Activated CD4-positive, alpha-beta T cell treated with anti-CD3 and anti-CD28 coated beads, Interleukin-2, amount 50 U/mL, for 16 hours (primary cell): ENCODE measurements at places on chromosomes 3 and 15.

DNA sequence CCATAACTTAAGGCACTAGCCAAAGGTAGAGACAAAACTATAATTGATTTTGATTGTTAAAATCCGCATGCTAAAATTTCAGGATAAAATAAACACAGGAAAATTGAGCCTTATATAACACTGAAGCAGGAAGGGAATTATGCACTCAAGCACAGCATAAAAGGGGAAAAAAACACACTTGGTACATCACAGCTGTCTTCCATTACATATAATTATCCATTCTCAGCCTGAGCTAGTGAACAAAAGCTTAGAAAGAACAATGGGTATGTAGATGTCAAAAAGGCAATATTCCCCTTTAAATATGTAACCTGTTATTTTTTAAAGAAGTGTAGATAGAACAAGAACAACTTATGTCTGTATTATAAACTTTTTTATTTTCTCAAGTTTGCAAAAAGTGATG is 899.2 kb downstream of the ROBO1 start:
- no peak for DNase-seq

DNA sequence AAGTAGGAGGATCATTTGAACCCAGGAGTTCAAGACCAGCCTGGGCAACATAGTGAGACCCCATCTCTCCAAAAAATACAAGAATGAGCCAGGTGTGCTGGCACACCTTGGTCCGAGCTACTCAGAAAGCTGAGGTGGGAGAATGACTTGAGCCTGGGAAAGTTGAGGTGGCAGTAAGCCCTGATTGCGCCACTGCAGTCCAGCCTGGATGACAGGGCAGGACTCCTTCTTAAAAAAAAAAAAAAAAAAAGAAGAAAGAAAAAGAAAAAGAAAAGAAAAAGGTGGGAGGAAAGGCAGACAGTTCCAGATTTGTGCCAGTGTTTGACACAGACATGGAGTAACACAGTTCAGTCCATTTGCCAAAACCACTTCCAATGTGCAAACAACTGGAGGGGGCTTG is 75.7 kb downstream of the ATP10A start:
- no peak for DNase-seq

DNA sequence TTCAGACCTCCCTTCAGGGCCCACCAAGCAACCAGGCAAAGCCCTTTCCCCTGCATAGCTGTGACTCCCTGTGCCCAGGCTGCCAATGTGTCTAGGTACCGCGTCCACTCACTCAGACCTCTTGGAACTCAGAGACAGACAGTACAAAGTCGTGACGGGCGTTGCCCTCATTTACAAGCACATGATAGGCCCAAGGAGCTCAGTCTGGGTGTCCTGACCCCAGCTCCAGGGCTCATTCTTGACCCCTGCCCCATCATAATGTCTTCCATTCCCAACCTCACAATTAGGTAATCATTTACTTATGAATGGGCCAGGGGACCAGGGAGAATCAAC is 56.0 kb downstream of the KLF13 start:
- no peak for DNase-seq

- DNase-seq, result peak; percentile 14
Measured at GRCh38 chr3:32817558-32818228, at the start of gene TRIM71. Gene TRIM71, plus strand, starts transcription at chr3:32817997. Its CDS starts 84 bp downstream, at chr3:32818081.

- DNase-seq, result no peak
Measured at GRCh38 chr3:140250010-140250855, 315.2 kb downstream of the CLSTN2 start.

GRCh38 chr3:158458464-158458863 is 112.5 kb upstream of the MLF1 start:
- no peak for DNase-seq

- peak; percentile 80 for DNase-seq
Measured at GRCh38 chr15:60396958-60397771, 621 bp downstream of the ANXA2 start.

DNA sequence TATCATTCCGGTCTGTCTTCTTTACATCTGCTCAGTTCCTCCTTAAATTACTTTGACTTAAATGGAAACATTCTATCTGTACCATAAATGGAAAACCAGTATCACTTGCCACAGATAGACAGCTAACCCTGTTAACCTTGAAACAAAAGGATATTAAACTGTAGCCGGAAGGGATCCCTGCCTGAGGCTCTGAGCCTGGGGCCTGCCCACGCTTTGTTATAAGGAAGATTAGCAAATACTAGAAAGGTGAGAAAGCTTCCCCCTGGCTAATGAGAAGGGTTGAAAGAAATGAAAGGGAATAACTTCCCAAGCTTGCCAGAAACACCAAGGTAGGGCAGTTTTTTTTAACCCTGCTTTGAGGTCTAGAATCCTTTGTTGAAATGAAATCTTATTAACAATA is 927.6 kb downstream of the FHIT start:
- DNase-seq, result no peak

- no peak for DNase-seq
Measured at GRCh38 chr15:90807786-90808086, 60.7 kb upstream of the FURIN start.

- no peak for DNase-seq
Measured at GRCh38 chr3:171936191-171936841, 93.2 kb downstream of the TMEM212 start.

- DNase-seq, result no peak
Measured at GRCh38 chr3:72191209-72191960, 406.4 kb upstream of the PROK2 start.

DNA sequence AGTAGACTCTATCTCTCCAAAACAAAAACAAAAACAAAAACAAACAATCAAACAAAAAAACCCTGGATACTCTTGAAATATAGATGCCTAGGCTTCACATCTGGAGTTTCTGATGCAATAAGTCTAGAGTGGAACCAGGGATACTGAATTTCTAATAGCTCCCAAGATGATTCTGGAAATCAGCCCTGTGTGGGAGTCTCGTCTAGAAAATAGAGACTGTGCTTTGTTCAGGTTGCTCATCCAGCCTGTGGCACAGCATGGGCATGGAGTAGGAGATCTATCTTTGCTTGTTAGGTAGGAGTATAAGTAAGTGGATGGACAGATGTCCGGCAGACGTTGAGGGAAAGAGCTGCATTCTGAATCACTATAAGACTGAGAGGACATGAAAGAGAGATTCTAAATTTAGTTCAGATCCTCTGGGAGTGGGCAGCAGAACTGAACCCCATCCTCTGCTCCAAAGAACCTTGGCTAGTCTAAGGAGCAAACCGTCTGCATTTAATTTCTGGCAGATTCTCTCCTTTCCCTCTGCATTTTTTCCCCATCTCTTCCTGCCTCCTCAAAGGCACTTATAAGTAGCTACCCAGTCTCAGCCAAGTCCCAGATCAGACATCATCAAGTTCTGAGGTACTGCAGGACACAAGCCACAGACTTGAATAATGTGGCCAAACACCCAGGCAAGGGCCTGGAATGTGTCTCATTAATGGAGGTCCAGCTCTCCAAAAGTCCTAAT is 92.6 kb upstream of the STRIT1 start:
- no peak for DNase-seq
